ENCODE measurements at places on chromosomes 12 and 14.

- no peak for DNase-seq
These were observed 17.8 kb downstream of the KCNMB4 start for GRCh38 chr12:70383886-70384285.

GRCh38 chr14:51293149-51293911, 53.3 kb downstream of the TMX1 start:
- no peak for DNase-seq

GRCh38 chr12:106073179-106073578, 65.6 kb downstream of the NUAK1 start:
- no peak for DNase-seq

GRCh38 chr12:32223941-32224340, 117.3 kb downstream of the BICD1 start:
- DNase-seq, result no peak

DNA sequence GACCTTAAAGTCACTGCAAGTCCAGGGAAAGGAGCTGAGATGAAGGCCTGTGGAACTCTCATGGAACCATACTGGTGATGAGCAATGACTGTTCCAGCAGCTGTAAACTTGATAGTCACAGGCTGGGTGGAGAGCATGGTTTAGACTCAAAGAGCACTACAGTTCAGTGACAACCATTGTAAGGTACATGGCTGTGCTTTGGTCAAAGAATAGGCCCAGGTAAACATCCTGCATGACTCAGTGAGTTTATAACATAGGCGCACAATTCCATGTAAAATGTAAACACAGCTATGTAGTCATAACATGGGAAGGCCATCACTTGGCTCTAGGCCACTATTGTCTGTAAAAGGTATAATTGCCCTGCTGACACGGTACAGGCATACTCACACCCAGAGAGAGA, 119.3 kb upstream of the FSCB start:
- DNase-seq, result no peak

DNA sequence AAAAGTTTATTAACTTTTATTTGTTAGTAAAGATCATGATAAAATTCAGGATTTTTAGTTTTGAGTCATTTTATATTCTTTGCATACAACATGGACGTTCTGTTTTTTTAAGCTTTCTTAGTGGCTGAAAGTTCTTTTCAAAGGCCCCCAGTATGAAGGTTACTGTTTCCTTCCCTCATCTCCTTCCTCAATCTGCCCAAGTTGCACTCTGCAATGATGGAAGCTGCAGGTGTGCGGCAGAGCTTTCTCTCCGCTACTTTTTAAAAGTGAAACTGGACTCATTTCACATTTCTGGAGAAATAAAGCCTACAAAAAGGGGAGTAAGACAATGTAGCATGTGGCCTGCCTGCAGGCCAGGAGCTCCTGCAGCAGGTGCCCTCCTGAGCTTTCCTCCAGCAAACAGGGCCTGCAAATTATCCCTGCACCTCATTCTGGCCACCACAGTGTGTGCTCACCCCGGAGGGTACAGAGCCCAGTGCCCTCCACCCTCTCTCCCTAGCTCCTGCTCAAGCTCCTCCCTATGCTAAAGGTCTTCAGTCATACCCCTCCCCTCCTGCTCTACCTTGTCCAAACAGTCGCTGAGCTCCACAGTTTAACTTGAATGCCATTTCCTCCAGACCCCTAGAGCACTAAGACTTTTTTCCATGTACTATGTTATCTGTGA, 78.9 kb downstream of the SETD3 start:
- no peak for DNase-seq

- no peak for DNase-seq
These were observed 63.3 kb downstream of the DUSP6 start for GRCh38 chr12:89288959-89289358.

- DNase-seq, result no peak
These were observed 14.5 kb upstream of the TESPA1 start for GRCh38 chr12:54998958-54999510.
